ENCODE measurements at places on chromosomes 1 and 21.

DNA sequence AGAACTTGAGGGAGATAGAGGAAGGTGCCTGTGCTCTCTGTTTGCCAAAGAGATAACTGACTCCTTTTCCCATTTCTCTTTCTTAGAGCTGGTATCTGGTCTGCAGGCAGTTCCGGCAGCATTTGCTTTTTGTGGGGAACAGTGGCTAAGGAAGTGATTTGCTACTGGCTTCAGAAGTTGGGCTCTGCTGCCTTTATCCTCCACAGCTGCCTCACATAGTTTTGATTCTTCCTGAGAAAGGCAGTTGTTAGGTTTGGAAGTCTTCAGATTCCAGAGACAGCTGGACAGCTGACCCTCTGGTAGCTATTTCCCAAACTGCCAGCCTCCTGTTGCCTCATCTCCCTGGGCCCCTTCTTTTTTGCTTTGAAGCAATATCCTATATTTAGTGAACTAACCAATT lies 62.6 kb upstream of the MACF1 start:
- DNase-seq, result no peak

DNA sequence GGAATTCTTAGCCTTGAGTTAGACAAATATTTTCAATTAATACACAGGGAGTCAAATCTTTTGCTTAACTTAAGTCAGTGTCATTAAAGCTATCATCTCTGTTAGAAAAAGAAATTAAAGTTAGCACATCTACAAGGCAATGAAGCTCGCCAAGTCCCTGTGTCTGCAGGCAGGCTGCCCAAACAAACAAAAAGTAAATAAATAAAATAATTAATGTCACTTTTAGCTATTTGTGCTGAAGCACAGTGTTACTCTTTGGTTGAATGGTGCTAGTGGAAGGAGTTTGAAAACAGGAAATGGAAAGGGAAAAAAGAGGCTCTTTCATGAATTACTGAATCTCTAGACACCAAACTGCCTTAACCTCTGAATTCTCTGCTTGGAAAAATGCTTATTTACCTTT lies 37.1 kb upstream of the COL11A1 start:
- DNase-seq, result no peak

GRCh38 chr1:86705665-86705985 lies 1.2 kb downstream of the SH3GLB1 start:
- DNase-seq, result no peak

DNA sequence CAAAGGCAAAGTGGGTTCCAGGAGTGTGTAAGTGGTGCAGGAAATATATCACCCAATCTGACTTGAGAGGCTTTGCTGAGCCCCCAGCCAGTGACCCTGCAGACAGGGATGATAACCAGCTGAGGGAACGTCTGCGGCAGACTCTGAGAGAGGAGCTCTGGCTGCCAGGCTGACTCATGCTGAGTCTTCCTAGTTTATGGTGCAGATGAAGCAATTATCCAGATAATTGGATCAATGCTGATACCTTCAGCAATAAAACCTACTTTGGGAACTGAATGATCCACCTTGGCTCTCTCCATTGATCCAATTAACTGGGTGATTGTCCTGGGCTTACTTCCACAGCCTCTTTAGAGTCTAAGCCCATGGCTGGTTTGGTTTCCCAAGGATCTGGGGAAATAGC lies 7.3 kb downstream of the C8B start:
- no peak for DNase-seq

DNA sequence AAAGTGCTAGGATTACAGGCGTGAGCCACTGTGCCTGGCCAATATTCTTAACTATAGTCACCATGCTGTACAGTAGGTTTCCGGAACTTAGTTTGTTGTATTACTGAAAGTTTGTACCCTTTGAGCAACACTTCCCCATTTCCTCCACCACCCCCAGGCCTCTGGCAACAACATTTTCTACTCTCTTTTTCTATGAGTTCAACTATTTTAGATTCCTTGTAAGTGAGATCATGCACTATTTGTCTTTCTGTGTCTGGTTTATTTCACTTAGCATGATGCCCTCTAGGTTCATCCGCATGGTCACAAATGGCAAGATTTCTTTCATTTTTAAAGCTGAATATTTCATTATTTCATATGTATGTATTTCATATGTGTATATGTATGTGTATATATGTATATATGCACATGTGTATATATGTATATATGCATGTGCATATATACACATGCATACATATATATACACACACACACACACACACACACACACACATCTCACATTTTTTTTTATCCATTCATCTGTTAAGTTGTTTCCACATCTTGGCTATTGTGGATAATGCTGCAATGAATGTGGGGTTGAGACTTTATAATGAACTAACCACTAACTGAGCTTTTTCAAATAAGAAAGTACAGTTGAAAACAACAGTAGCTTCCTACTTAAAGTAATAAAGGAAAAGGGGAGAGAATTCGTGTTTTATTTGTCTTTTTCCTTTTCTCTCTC lies 256.8 kb upstream of the C1orf105 start:
- no peak for DNase-seq

DNA sequence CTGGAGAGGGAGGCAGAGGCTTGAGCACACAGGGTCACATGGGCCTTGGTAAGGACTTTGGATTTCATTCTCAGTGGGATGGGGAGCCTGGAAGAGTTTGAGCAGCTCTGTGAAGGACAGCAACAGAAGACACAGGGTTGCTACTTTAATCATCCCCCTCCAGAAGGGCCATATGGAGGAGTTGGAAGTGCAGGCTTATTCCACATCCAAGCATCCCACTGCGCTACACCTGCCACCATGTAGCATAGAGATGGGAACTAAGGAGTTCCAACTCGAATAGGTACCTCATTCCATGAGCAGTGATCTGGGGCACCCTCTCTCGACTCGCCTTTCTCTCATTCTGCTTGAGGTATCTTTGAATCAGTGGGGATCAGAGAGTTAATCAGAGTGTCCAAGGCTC lies 54.0 kb upstream of the CTTNBP2NL start:
- DNase-seq, result no peak

Data from stimulated activated CD4-positive, alpha-beta T cell treated with anti-CD3 and anti-CD28 coated beads, Interleukin-4, amount 100 ng/mL, for 48 hours (primary cell).